G401 (cell line): ENCODE measurements at places on chromosomes 13 and 19. TPM values are rescaled to one million over a fixed set of nuclear protein-coding genes. Genes with fewer than 3 reads are reported as not detected.

Gene OR7A5
- not detected in 2 replicates for total RNA-seq

Gene CCL25
- 16.2 and 19.6 TPM in 2 replicates for total RNA-seq

DNA sequence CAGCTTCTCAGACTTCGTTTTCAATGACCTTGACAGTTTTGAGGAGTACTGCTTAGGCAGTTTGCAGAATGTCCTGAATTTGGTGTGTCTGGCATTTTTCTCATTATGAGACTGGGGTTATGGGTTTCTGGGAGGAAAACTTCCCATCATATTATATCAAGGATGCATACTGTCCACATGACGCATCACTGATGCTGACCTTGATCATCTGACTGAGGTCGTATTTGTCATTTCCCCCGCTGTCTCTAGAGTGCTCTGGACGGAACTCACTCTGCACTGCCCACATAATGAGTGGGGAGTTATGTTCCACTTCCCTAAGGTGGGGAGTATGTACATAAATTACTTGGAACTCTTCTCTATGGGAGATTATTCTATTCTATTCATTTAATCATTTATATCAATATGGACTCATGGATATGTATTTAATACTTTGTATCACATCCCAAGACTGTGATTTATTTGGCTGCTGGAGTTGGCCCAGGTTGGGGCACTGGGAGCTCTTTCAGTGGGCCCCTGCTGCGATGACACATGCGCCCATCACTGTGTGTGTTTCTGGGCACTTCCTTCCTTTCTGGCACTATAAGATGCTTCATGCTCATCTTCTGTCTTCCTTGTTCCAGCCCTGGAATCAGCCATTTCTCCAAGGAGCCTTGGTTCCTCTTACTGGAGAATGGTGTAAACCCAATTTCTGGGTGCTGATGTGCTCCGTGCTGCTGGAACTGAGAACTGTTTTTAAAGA lies 138.6 kb downstream of the MIPEP start:
- no peak for DNase-seq

DNA sequence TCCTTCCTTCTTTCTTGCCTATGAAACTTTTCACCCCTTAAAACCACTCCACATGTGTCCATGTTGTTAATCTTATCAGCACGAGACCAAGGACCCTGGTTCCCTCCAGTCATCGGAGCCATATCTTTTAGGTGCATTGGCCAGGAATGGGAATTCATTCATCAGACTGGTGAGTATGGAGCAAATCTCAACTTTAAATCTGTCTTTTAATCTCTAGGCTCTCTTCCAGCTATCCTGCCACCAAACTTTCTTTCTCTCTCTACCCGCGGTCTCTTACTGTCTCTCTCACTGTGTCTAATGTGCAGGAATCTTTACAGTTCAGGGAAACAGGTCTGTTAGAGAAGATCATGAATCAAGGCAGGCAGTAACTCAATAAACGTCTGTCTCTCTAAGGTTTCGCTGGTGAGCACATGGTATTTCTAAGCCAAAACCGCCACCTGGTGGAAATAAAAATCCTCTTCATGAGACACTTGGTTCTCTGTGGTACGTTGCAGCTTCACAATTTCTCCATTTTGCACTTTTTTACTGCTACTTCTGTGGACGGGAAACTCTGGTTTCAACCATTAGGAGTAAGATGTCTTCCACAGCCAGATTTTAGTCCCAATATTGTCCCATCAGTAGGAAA lies 16.1 kb downstream of the LGALS16 start:
- peak; percentile 41 for DNase-seq

GRCh38 chr13:99199541-99200431 lies 868 bp upstream of the UBAC2 start:
- DNase-seq = no peak

DNA sequence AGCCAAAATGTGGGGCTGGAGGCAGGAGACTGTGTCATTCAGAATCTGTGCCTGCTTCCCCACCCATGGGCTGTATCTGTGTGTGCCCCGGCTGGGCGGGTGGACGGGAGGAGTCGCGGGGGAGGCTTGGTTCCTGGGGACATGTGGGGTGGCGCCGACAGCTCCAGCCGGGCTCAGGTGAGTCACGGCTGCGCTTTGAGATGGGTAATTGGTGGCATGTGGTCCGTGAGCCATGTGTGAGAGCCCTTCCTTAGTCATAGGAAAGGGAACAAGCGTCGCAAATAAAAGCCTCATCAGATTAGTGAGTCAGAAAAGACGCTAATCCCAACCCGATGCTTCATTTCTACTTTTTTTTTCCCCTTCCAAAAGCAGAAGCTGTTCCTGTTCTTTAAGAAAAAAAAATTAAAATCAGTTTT lies 118.6 kb upstream of the ZNF536 start:
- peak; percentile 61 for DNase-seq

- no peak for DNase-seq
These were observed 216.4 kb upstream of the TRPC4 start for GRCh38 chr13:38086013-38086412.
